ENCODE measurements at places on chromosomes 11 and 22.
A peak's percentile ranks its signal among the peaks of the same experiment; 100 is the strongest.

GRCh38 chr11:128409476-128409875 is 177.9 kb downstream of the ETS1 start:
- no peak for DNase-seq

- DNase-seq, result no peak
These were observed 8.2 kb downstream of the RTL6 start for GRCh38 chr22:44489817-44490216.

GRCh38 chr11:131928992-131929391 is 558.6 kb downstream of the NTM start:
- DNase-seq, result peak; percentile 53

DNA sequence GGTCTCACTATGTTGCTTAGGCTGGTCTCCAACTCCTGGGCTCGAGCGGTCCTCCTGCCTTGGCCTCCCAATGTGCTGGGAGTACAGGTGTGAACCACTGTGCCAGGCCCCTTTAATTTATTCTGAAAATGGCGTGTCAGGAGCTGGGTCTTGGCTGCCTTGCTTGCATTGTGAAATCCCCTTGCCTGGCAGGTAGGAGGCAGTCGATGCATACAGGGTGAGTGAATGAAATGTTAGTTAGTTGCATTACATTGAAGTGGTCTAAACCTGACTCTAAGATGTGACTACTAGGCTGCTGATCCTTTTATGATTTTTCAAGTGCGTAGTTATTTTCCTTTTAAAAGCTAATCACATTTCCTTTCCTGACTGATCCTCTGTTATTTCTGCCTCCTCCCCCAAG is 42.9 kb downstream of the PARVB start:
- DNase-seq, result no peak

GRCh38 chr11:92390783-92391182 is 166.2 kb downstream of the FAT3 start:
- peak; percentile 6 for DNase-seq

- DNase-seq, result no peak
These were observed 11.8 kb downstream of the MAPK1 start for GRCh38 chr22:21855676-21856075.

DNA sequence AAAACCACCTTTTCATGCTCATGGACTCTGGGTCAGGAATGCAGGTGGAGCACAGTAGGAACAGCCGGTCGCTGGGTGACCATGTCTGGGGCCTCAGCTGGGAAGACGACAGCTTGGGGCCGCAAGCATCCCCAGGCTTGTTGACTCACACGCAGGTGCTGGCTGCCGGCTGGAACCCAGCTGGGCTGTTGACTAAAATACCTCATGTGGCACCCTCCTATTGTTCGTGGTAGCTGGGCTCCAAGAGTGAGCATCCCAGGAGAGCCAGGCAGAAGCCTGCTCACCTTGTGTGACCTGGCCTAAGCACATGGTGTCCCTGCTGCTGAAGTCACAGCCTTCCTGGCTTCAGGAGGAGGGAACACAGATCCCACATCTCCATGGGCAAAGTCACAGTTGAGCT is 9.4 kb downstream of the DPP3 start:
- no peak for DNase-seq

GRCh38 chr11:73554671-73555320 is 43.1 kb downstream of the FAM168A start:
- no peak for DNase-seq

DNA sequence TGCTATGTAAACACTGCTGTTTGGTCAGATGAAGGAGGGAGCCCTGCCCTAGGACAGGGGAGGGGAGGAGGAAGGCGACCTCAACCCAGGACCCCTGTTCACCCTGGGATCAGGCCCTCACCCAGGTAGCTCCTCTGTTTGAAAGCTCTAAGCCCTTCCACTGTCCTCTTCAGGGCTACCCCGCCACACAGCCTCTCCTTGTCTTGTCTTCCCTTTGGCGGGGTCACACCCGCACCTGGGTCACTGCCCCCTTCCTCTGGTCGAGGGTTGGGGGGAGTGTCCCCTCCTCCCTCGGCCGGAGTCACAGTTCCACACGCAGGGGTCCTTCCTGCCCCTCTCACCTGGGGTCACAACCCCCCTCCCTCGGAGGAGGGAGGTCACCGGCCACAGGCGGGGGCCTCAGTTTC is 463 bp upstream of the PTPMT1 start:
- DNase-seq, result no peak

GRCh38 chr11:47157805-47158204 is 18.9 kb downstream of the ARFGAP2 start:
- DNase-seq, result no peak

- DNase-seq, result no peak
These were observed 199.9 kb downstream of the FAM181B start for GRCh38 chr11:82533628-82534327.

DNA sequence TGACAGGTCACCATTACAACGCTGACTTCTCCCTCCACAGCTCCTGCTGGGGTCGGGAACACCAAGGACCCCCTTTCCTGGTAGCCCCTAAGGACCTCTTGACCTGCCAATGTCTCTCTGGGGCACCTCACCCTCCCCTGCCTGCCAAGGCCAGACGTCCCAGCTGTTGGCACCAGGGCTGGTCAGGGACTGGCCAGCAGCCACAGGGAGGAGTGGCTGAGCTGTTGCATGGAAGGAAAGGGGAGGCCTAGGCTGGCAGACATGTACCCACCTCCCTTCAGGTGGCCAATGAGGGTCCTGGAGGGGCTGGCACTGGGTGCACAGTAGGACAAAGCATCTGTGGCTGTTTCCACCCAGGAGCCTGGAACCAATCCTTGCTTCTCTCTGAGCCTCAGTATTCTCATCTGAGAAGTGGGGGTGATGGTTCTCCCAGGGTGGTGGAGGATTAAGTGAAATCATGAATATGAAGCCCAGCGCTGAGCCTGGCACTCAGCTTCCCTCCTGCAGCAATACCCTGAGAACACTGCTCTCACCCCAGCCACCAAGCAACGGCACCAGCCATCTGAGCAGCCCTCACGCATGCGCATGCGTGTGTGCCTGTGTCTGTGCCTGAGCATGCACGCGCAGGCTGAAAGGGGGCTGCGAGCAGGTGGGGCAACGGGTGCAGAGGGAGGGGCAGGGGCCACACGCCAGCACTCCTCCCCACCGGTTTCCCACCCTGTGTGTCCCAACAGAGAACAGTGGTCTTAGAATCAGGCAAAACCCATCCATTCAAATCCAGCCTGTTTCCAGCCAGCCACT is 5.9 kb downstream of the KCNJ4 start:
- no peak for DNase-seq

GRCh38 chr11:57111619-57112018 is 70.1 kb upstream of the LRRC55 start:
- DNase-seq, result no peak

DNA sequence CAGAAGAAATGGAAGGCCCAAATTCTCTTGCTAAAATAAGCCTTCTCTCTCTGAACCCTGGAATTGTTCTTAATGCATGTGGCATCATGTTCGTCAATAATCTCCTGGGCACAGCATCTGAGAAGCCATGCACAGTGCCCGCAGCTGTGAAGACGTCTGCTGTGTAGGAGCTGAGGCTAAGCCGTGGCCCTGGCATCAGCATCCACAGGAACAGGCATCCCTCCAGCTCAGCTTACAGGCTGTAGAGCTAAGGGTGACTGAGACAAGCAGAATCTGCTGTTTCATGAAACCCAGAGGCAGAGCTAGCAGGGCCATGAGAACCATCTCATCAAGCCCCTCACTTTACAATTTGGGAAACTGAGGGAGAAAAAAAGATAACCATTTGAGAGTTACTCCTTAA is 60.6 kb downstream of the SEZ6L start:
- DNase-seq, result no peak

DNA sequence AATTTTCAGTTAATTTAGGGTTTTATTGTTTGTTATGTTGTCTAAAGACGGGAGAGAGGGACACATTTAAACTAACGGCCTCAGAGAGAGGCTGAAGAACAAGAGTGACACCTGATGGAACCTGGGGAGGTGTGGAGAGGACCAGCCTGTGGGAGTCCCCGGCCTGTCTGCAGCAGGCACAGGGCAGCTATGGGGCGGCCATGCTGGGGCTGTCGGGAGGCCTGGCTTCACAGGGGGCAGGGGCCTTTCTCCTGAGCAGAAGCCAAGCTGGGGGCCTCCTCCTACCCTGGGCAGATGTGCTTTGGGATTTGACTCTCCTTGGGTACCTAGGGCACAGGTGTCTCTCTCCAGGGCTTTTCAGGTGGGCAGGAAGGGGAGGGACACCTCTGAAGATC is 21.9 kb downstream of the RELT start:
- no peak for DNase-seq

- no peak for DNase-seq
These were observed 892.9 kb downstream of the OPCML start for GRCh38 chr11:132639403-132639802.

GRCh38 chr22:24564376-24565058 is 8.7 kb downstream of the SNRPD3 start:
- DNase-seq, result no peak

GRCh38 chr11:112163875-112164685 is at the start of gene IL18:
IL18 (minus strand) TSS chr11:112164094; CDS start chr11:112155053, 9,041 bp downstream.
- peak; percentile 37 for DNase-seq

DNA sequence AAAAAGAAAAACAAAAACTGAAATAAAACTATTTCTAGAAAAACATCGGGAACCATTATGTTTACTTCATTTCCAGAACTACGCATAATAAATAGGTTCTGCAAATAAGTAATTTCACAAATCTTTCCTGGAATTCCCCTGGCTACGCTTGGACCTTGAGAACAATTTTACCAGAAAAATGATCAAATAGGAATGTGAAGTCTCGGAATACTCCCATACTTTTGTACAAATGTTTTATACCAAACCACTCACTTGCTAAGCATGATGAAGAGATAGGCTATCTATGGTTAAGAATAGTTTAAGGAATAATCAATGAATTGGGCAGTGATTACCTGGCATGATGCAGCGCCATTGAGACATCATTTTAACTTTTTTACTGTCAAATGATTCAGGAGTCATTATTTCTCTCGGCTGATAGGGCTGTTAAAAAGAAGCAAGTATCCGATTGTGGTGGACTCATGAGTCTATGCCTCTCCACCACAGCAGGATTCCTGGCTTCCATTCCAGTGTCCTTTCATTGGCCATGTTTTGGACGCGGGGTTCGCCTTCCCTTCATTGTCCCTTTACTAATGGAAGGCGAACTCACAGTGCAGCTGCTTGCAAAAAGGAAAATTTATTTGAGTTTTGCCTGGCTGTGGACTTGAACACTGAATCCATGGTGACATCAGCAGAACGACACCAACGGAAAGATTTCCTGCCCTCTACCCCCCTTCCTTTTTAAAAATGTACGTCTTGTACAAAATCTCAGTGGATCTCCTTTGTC is 39.9 kb upstream of the BLID start:
- peak; percentile 69 for DNase-seq

DNA sequence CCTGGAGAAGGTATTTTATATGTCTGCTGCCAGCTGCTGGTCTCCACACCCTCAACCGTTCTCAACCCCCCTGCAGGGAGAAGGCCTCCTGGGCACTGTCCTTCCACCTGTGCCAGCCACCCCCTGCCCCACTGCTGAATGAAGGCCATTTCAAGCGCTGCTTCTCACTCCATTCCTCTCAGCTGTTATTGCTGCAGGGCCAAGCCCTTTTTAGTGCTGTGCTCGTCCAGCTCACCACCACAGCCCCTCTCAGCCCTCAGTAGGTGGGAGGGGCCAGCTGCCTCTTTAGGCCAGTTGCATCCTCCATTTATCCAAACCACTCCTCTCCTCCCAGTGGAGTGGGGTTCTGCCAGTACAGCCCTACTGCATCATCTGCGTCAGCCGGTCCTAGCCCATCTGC is 1.8 kb upstream of the WBP2NL start:
- no peak for DNase-seq

- no peak for DNase-seq
These were observed 39.8 kb downstream of the LRRC32 start for GRCh38 chr11:76630600-76631281.

DNA sequence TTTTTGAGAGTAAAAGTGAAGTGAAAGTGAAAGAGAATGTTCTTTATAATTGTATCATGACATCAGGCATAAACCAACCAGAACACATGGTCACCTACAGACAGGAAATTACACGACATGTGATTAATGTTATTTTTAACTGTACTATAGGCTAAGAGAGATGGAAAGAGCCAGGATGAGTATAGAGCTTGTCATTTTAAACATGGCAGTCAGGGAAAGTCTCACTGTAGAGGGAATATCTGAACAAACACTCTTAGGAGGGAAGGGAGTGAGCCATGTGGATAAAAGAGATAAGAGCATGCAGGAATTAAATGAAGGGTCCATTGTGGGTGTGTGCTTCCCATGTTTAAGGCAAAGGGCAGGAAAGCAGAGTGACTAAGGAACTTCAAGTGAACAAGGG is 599.1 kb upstream of the FAT3 start:
- DNase-seq, result no peak

GRCh38 chr22:38107692-38108515 is 2.6 kb downstream of the BAIAP2L2 start:
- no peak for DNase-seq

DNA sequence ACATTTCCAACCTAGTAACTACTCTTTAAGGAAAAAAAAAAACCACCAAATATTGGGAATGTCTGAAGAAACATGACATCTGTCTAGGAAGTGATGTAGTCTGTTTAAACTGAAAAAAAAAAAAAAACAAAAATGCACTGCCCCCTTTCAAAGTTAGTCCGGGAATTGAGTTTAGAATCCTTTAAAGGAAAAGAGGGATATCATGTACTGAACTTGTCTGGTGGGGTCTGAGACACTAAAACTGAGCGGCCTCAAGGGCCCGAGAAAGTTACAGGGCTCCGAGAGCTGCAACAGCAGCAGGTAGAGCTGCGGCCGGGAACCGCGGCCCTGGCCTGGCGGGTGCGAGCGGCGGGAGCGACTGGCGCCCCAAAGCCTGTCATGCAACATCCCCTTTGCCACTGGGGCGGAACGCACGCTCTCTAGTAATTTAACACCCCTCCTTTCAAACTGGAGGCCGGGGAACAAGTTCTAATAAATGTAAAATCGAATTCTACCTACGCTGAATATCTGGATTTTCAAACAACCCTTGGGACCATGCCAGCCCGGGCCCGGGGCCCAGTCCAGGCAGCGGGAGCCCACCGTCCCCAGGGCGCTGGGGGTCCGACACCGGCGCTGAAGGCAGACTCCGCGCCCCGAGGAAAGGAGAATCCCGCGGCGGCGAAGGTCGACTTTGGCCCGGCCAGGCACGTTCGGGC is 736 bp downstream of the RDX start:
- DNase-seq, result peak; percentile 73

DNA sequence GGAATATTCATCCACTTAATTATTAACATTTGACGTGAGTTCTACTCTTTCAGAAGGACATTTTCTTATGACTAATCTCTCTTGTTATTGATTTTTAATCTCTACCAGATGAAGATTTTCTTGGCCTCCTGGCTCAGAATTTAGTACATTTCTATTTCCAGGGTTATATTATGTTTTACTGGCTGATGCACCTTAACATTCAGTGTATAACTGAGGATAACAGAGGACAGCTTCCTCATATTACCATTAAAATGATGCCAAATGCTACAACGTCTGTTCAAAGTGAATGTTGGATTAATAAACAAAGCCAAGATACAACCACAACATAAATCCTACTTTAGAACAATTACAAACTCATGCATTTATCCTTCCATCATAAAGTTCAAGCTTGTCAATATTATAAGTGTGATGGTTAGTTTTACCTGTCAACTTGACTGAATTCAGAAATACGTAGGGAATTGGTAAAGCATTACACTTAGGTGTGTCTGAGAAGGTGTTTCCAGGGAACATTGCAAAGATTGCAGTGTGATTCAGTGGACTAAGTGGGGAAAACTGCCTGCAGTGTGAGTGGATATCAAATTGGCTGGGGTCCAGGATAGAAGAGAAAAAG is 485.2 kb downstream of the LRRC4C start:
- DNase-seq, result no peak
